Osteoblast (primary cell): ENCODE measurements at places on chromosomes 13 and 19. TPM values are rescaled to one million over a fixed set of nuclear protein-coding genes. Genes with fewer than 3 reads are reported as not detected.

- DNase-seq = no peak
These were observed 416 bp downstream of the SLC25A42 start for GRCh38 chr19:19064098-19064722.

- DNase-seq = no peak
These were observed 1033.3 kb downstream of the EFNB2 start for GRCh38 chr13:105502193-105502592.

FCGBP gene
- under 0.01 TPM in 2 replicates for total RNA-seq

PRRG2 gene
- total RNA-seq = under 0.01 and 0.29 TPM in 2 replicates

DNA sequence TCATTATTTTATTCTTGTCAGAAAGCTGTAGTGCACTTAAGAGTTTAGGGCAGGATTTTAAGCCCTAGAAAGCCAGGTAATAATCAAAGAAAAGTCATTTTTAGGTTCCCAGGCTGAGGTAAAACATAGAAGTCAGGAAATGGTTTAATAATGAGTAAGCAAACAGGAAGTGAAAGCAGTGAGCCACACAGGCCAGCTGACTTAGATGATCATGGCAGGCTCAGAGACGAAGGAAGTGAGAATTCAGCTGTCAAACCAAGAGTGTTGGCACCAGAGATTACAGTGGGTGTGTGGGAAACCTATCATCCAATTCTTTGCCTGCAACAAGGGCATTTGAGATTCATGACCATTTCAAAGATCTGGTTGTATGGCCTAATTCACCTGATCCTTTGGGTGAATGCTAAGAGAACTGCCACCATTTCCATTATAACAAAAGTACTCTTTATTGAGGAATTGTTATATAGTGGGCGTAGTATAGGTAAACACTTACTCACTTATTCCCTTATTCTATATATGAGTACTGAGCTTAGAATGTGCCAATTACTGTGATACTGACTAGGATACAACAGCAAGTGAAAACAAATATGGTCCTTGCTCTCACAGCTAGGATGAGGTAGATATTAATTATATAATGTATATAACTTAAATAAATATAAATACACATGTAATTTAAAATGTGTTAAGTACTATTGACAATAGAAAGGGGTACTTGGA lies 103.7 kb upstream of the EDNRB start:
- peak; percentile 48 for DNase-seq

DNA sequence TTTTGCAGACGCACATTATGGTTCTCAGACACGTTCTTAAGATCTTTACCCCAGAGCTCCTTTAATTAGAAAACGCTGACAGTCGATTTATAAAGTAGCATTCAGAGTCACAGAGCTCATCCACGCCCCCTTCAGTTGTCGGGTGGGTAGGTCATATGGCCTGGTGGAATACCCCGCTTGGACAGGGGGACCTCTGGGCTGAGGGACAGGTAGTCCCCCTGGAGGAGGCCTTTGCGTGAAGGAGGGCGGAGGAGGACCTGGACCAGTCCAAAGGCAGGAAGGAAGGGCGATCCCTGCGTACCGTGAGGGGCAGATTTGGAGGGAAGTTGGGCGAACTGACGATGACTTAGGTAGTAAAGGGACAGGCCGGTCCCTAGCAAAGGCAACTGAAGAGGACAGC lies 20.5 kb downstream of the VASP start:
- DNase-seq = peak; percentile 39
